ENCODE measurements at places on chromosomes 4 and X.
A peak's percentile ranks its signal among the peaks of the same experiment; 100 is the strongest.

GRCh38 chr4:52932591-52933470 is 70.7 kb downstream of the RASL11B start:
- no peaks in the 10 kb centered on the region for H3K36me3 ChIP-seq
- no peaks in the 10 kb centered on the region for H3K27me3 ChIP-seq
- H3K4me3 ChIP-seq = no peak overlapping the region
- H3K4me1 ChIP-seq = no peaks in the 10 kb centered on the region
- DNase-seq = no peak
- no peak overlapping the region for H3K27ac ChIP-seq

GRCh38 chr4:22906045-22906444 is 213.3 kb downstream of the GBA3 start:
- no peaks in the 10 kb centered on the region for H3K4me1 ChIP-seq
- no peak for DNase-seq
- no peak overlapping the region for H3K27ac ChIP-seq
- H3K36me3 ChIP-seq = no peaks in the 10 kb centered on the region
- no peaks in the 10 kb centered on the region for H3K27me3 ChIP-seq

DNA sequence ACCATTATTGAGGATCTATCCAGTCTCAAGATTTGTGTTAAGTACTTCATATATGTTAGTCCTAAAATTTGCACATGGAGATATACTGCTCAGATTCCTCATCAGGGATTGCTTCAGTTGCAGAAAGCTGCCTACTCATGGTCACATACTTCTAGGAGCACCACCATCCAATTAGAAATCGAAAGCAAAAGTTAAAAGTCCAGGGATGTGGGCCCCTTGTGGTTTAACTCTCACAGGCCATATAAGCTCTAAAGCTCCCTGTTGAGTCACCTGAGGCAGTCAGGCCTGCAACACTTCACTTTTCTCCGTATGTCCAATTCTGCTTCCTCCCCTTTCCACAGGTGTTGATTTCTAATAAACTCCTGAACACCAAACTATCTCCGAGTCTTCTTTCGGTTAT is 84.2 kb downstream of the CNOT6L start:
- H3K4me1 ChIP-seq = no peaks in the 10 kb centered on the region
- DNase-seq = no peak
- H3K4me3 ChIP-seq = no peak overlapping the region
- H3K27ac ChIP-seq = no peak overlapping the region

DNA sequence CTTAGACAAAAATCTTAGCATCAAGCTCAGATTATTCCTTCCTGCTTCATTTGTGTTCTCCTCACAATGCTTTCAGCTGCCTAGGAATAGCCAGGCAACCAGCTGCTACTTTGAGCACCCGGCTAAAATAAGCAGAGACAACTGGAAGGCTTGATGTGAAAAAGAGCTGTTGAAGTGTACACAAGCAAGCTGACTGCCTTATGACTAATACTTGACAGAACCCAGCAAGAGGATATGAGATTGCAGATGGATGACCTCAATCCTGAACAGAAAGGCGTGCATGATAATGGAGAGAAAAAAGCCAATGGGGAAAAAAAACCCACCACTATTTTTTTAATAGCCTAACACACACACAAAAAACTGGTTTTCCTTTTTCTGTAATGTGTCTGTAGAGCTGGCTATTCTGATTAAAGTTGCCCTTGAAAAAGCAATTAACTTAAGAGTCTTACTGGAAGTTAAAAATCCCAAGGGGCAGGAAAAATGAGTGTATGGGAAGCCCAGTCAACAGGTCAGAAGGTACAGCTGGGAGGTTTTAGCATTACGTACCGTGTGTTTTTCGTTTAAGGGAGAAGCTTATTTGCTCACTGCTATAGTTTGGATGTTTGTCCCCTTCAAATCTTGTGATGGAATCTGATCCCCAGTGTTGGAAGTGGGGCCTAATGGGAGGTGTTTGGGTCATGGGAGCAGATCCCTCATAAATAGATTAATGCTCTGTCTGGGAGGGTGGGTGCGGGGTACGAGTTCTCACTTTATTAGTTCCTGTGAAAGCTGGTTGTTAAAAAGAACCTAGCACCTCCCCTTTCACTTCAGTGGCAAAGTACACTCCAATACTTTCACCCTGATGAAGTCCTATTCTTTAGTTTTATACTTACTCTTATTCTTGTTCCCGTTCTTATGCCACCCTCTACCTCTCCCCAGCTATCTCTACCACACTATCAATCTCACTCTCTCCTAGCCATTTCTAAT is 37.1 kb upstream of the HERC6 start:
- DNase-seq = no peak
- no peaks in the 10 kb centered on the region for H3K36me3 ChIP-seq
- no peak overlapping the region for H3K4me3 ChIP-seq
- H3K4me1 ChIP-seq = no peaks in the 10 kb centered on the region
- H3K27ac ChIP-seq = no peak overlapping the region

GRCh38 chrX:41178201-41178600 is 93.0 kb downstream of the USP9X start:
- no peaks in the 10 kb centered on the region for H3K4me1 ChIP-seq
- no peak for DNase-seq
- no peak overlapping the region for H3K27ac ChIP-seq
- H3K4me3 ChIP-seq = no peak overlapping the region
- H3K36me3 ChIP-seq = no peaks in the 10 kb centered on the region

GRCh38 chrX:39125834-39126233 is 324.6 kb downstream of the MID1IP1 start:
- H3K36me3 ChIP-seq = no peaks in the 10 kb centered on the region
- H3K27ac ChIP-seq = no peak overlapping the region
- no peaks in the 10 kb centered on the region for H3K27me3 ChIP-seq

DNA sequence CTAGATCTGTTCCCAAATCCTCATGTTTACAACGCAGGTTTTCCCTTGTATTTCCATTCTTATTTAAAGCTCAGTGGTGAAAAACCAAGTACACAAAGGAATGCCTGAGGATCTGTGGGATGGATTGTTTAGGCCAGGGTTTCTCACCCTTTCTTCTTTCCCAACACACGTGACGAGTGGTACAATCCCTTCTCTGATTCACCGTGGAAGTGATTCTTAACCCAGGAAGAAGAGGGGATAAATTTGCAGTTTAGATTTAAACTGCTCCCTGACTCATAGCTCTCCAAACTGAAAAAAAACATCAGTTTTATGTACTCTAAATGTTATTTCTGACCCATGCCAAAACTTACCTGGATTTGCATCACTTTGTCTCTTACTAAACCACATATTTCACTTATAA is 17.0 kb downstream of the PAQR3 start:
- H3K36me3 ChIP-seq = peaks cover 40% of the 10 kb centered on the region
- no peak overlapping the region for H3K4me3 ChIP-seq
- no peak for DNase-seq
- H3K4me1 ChIP-seq = no peaks in the 10 kb centered on the region
- no peak overlapping the region for H3K27ac ChIP-seq

DNA sequence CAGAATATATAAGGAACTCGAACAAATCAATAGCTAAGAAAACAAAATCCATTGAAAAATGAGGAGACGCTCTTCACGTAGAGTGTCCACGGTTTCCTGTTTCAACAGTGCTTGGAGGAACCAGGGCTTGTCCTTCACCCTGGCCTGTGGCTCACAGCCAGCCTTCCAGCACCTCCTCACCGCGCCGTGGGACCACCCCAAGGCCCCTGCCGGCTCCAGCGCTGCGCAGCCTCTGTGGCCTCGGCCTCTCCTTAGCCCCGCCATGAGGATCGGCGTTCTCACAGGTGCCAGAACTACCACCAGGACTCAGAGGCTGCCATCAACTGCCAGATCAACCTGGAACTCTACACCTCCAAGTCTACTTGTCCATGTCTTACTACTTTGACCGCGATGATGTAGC is 52.5 kb upstream of the CTSO start:
- no peaks in the 10 kb centered on the region for H3K36me3 ChIP-seq
- no peaks in the 10 kb centered on the region for H3K27me3 ChIP-seq
- no peak for DNase-seq
- no peaks in the 10 kb centered on the region for H3K4me1 ChIP-seq
- no peak overlapping the region for H3K4me3 ChIP-seq

GRCh38 chrX:63327788-63328187 is 23.3 kb downstream of the SPIN4 start:
- no peaks in the 10 kb centered on the region for H3K36me3 ChIP-seq
- no peaks in the 10 kb centered on the region for H3K27me3 ChIP-seq
- no peak for DNase-seq
- H3K27ac ChIP-seq = no peak overlapping the region

GRCh38 chrX:56764975-56765791 is 36.1 kb downstream of the NBDY start:
- no peaks in the 10 kb centered on the region for H3K27me3 ChIP-seq
- peak; percentile 60 for DNase-seq
- no peak overlapping the region for H3K27ac ChIP-seq
- peaks cover 12% of the 10 kb centered on the region for H3K4me1 ChIP-seq
- no peak overlapping the region for H3K4me3 ChIP-seq

- DNase-seq = no peak
- H3K27ac ChIP-seq = peak overlapping the region; percentile 73
- H3K36me3 ChIP-seq = no peaks in the 10 kb centered on the region
- H3K4me1 ChIP-seq = peaks cover 76% of the 10 kb centered on the region
- H3K4me3 ChIP-seq = peak overlapping the region; percentile 89
These were observed 702 bp downstream of the TSPAN5 start for GRCh38 chr4:98657531-98658286.

DNA sequence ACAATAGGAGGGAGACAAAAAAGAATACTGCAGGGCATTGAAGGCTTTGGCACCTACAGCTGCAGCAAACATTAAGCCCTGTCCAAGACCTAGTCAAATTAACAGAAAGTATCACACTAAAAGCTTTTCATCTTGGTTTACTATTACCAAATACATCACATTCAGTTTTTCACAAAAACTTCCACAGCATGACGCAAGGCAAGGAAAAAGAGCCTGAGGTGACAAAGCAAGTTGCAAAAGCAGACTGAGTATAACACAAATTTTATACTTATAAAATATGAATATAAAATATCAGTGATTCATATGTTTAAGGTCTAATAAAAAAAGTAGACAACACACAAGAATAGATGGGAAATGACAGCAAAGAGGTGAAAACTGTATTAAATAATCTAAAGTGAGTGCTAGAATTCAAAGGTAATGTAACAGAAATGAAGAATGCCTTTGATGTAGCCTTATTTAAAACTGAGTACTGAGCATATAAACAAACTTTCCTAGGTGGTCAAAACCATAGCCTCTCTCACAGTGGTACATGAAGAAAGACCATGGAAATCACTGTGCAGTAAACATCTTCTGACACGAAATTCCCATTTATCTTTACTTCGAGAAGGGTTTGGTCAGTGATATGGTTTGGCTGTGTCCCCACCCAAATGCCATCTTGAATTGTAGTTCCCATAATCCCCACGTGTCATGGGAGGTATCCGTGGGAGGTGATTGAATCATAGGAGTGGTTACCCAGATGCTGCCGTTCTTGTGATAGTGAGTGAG is 27.7 kb upstream of the MAGEA11 start:
- no peaks in the 10 kb centered on the region for H3K27me3 ChIP-seq
- no peak overlapping the region for H3K27ac ChIP-seq
- DNase-seq = no peak

DNA sequence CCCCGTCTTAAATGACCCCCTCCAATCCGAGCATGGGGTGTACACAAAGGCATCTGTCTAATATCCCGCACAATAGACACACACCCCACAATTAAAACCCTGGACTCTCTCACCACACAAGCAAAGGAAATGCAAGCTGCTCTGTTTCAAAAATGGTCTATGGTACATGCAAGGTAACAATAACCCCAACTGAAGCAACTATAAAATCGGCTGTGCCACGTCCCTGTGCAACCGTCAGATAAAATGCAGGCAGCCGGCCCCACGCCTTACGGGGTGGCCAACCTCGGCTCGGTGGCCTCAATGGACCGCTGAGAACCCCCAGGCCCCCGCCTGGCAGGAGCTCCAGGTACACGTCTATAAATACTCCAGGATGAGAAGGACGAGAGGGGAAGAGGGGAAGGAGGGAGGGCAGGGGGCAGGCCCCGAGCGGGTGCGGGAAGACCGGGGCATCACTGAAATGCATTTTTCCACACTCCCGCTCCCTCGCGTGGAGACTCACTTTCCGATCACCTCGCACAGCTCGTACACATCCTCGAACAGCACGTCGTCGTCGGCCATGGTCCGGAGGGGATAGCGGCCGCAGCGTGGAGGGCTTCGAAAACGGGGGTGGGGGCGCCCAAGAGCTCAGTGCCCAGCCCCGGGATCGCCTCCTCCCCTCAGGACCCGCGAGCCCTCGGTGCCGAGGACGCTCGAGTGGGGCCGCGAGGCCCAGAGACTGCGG is 763 bp downstream of the CASK start:
- H3K4me1 ChIP-seq = peaks cover 4% of the 10 kb centered on the region
- H3K36me3 ChIP-seq = no peaks in the 10 kb centered on the region
- H3K4me3 ChIP-seq = peak overlapping the region; percentile 62
- H3K27me3 ChIP-seq = no peaks in the 10 kb centered on the region
- DNase-seq = peak; percentile 69
- H3K27ac ChIP-seq = peak overlapping the region; percentile 85

- H3K27ac ChIP-seq = no peak overlapping the region
- no peaks in the 10 kb centered on the region for H3K4me1 ChIP-seq
- DNase-seq = no peak
- no peaks in the 10 kb centered on the region for H3K27me3 ChIP-seq
- H3K4me3 ChIP-seq = no peak overlapping the region
These were observed 52.8 kb upstream of the PPP3CA start for GRCh38 chr4:101400096-101400495.

GRCh38 chrX:39427906-39428305 is 626.6 kb downstream of the MID1IP1 start:
- H3K27me3 ChIP-seq = no peaks in the 10 kb centered on the region
- H3K27ac ChIP-seq = no peak overlapping the region
- H3K4me3 ChIP-seq = no peak overlapping the region
- no peaks in the 10 kb centered on the region for H3K36me3 ChIP-seq
- H3K4me1 ChIP-seq = no peaks in the 10 kb centered on the region

DNA sequence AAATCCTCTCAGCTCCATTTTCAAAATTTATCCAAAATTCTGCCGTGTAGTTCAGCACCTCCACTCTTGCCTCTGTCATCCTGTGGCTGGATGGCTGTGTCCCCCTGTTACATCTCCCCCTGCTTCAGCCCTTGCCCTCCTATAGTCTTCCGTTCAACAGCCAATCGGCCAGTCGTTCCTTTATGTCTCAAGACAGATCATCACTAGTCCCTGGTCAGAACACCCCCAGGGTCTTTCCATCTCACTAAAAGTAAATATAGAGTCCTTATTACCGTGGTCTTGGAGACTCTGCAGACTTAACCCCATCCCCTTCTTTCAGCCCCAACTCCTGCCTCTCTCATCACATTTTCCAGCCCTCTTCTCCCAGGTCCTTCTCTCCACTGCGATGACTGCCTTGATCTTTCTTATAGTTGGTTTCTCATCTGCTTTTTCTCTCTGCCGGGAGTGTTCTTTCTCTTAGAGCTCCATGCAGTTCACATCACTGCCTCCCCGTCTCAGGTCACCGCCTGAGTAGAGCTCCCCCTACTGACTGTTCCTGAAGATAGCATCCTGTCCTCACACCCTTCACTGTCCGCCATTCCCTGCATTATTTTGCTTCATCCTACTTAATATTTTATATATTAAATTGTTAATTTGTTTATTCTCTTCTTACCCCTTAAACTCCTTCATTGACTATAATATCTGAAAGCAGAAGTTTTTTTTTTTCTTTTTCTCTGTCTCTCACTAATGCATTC is 736.9 kb upstream of the MAGEB2 start:
- DNase-seq = no peak
- no peak overlapping the region for H3K4me3 ChIP-seq
- H3K36me3 ChIP-seq = no peaks in the 10 kb centered on the region
- no peaks in the 10 kb centered on the region for H3K4me1 ChIP-seq
